ENCODE measurements at places on chromosomes 4 and X.
A peak's percentile ranks its signal among the peaks of the same experiment; 100 is the strongest.

DNA sequence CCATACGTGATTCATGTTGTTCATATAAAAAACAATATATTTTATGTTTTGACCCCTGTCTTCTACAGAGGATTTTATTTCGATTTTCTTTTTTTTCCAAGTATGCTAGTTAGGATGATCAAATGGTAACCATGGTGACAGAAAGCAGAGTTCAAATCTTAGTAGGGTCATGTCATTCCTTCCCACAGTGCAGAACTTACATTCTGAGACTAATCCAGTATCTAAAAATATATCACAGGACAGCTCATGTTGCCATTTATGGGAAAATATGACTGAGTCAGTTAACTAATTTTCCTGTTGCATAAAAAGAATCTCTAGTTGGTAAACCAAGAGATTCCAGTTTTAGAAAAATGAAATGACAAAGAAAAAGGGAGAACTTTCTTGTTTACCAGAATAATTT, 209.5 kb downstream of the PARM1 start:
- no peak for DNase-seq

DNA sequence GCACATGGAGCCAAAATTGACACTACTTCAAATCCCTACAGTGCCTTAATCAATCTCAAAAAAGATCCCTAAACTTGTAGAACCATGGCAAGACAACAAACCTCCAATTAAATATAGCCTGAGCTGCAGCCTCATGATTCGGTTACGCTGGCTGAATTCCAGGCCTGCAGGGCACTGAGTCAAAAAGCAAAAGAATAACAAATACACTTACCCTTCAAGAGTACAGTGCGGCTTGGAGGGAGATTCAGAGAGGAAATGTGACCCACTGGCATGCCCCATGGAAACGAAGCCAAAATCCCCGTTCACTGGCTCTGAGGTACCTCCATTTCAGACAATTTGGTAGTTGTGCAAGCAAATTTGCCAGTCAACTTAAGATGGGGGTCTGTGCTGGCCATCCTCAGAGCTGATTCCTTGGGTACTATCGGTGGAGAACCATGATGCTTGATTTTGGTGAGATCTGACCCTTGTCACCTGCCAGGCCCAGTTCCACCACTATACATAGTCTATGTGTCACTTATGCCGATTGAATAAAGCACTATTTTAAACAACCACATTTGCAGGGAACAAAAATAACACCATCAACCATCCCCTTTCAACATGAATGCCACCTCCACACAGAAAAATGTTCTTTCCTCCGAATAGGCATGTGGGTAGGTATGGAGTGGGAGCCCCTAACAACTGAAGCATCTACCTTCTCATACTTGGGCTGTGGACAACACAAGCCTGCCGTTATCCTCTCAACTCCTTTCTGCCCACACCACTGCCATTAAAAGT, 2.1 kb downstream of the C4orf54 start:
- no peak for DNase-seq

DNA sequence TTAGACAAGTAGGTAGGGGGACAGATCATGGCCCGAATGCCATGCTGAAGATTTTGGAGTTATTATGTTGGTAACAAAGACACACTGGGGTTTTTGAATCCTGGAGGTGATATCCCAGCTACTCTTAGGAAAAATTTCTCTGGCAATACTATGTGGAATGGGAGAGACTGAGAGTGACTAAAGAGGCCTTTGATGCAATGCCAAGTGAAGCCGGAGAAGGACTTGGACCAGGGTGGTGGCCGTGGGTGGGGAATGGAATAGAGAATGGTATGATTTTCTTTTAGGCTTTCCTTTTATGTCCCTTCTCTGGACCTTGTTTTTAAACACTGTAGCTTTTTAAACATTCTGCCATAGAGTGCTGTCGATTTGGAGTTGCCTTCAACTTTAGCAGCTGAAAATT, 141.6 kb downstream of the DCLK2 start:
- DNase-seq: no peak

DNA sequence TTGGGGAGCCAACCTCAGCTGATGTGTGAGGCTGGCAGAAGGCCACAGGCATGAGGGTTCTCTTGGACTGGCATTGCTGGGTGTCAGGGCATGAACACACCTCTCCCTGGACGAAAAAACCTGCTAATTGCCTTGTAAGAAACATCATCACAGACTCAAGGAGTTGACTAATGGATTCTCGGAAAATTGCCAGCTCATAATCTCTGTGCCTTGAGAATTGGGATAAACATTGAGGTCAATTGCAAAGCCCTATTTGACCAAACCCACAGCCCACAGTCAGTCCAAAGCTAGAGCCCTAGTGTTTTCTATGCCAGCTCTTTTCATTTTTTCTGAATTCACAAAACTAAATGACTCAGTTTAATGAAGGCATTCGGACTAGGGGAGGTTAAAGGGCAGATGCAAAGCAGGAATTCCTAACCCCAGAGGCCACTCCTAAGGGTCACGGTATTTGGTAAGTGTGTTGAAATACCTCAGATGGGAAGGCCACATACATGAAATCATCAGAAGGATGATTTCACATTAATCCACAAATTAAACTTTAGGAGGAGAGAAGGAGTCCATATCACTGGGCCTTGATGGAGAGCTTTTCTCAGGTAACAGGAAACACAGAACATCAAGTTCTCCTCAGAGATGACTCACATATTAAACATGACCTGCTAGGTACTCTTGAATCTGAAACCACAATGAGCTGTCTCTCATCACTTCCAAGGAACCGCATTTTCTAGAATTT, 39.0 kb upstream of the RASL11B start:
- peak; percentile 35 for DNase-seq

DNA sequence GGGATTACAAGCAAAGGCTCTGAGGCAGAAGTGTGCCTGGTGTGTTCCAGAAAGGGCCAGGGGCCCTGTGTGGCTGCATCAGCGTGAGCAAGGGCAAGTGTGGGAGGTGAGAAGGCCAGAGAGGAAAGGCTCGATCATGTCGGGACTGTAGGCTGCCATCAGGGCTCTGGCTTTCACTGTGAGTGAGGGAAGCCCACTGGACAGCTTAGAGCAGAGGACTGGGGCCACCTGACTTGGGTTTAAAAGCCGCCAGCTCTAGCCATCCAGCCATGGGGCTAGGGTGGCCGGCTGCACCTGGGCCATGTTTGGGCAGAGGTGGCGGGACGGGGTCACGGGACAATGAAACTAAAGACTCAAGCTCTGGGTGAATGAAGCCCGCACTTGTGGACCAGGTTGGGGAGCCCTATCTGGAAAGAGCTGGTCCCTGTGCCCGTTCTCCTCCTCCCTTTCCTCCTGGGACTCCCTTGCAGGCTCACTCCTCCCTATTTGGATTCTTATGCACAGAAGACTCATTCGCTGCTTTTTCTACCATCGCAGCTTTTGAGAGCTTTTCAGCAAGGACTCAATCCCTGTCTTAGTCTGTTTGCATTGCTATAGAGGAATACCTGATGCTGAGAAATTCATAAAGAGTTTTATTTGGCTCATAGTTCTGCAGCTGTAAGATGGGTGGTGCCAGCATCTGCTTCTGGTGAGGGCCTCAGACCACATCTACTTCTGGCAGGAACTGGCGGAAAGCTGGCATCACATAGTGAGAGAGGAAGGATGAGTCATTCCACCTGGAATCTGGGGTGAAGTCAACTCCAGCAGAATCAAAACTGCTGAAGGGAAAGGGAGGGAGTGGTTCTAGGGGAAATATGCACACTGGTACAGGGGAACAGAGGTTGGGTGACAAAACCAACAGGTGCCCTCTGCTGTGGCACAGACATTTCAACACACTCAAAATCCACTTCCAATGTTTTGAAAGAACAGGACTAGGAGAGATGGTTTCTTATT, 15.3 kb downstream of the CTAG1B start:
- DNase-seq: no peak

- no peak for DNase-seq
These were observed 68.4 kb downstream of the GPAT3 start for GRCh38 chr4:83604321-83604720.

All from CD4-positive, alpha-beta T cell treated with Interleukin-4 for 4 hours (primary cell).